ENCODE measurements at places on chromosomes 12 and 14. TPM values are rescaled to one million over a fixed set of nuclear protein-coding genes. Genes with fewer than 3 reads are reported as not detected.
A peak's percentile ranks its signal among the peaks of the same experiment; 100 is the strongest.

Gene KCNMB4
- total RNA-seq: 0.84 TPM

Gene NID2
- 23.3 TPM for total RNA-seq

Gene RNF212B
- 0.51 TPM for total RNA-seq

Gene APAF1
- 11.6 TPM for total RNA-seq

Gene SSTR1
- total RNA-seq: 3.2 TPM

Gene CLECL1
- total RNA-seq: 0.42 TPM

Gene TC2N
- total RNA-seq: 1.9 TPM

Gene FAM181A
- not detected for total RNA-seq

Gene TPPP2
- total RNA-seq: 1.6 TPM

Gene SLC7A7
- 14.3 TPM for total RNA-seq

Gene OR5AU1
- total RNA-seq: not detected

Gene NEUROD4
- not detected for total RNA-seq

Gene DUSP16
- total RNA-seq: 56.4 TPM

Gene MYH6
- total RNA-seq: 0.05 TPM

Gene ERBB3
- 69.0 TPM for total RNA-seq

GRCh38 chr14:83632375-83632774 lies 1897.6 kb upstream of the FLRT2 start:
- H3K27me3 ChIP-seq: no peaks in the 10 kb centered on the region
- no peak for DNase-seq
- H3K27ac ChIP-seq: no peak overlapping the region
- H3K4me1 ChIP-seq: no peaks in the 10 kb centered on the region

DNA sequence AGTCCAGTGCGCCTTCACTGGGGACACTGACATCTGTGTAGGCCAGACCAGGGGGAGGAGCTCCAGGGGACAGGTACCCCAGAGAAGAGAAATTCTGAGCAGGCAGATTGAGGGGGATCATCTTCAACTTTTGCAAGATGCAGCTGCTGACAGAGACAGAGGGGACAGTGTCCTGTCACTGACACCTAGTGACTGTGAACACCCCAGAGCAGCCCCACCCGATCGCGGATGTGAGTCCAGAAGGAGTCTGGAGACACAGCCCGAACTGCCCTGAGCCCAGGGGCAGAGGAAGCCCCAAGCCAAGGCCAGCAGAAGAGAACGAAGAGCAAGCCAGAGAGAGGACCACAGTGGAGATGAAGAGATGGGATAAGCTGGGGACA lies 21.7 kb upstream of the LRTM2 start:
- H3K4me1 ChIP-seq: peaks cover 16% of the 10 kb centered on the region
- no peak overlapping the region for H3K4me3 ChIP-seq
- H3K27ac ChIP-seq: no peak overlapping the region

DNA sequence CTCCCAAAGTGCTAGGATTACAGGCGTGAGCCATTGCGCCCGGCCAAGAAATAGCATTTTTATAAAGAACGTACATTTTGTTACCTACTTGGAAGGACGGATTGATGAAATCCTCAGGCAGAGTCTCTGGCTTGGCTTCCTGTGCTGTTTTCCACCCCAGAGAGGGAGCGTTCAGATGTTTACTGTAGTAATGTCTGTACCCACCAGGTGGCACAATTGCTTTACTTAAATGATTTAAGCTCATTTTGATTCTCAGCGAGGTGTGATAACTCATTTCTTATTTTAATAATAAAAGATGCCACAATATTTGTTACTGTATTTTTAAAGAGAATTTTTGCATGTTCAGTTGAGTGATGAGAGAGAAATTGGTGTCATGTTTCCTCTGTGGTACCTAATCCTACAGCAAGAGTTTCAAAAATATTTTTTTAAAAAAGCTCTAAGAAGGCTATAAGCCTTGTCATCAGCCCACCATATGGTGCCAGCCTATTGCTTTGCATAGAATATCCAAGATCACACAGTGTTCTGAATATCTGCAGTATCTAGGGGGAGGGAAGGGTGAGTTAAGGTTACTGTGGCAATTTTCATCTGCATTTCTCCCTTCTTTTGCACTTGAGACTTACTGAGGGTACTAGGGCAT lies 82.6 kb upstream of the TRAF3 start:
- no peaks in the 10 kb centered on the region for H3K4me1 ChIP-seq
- H3K27me3 ChIP-seq: no peaks in the 10 kb centered on the region
- no peak overlapping the region for H3K27ac ChIP-seq
- H3K4me3 ChIP-seq: no peak overlapping the region
- peak; percentile 62 for DNase-seq

- no peaks in the 10 kb centered on the region for H3K36me3 ChIP-seq
- H3K27me3 ChIP-seq: no peaks in the 10 kb centered on the region
- no peak overlapping the region for H3K4me3 ChIP-seq
- H3K27ac ChIP-seq: no peak overlapping the region
- no peak for DNase-seq
These were observed 6.8 kb upstream of the PPP1R13B start for GRCh38 chr14:103854017-103854808.

GRCh38 chr12:30739020-30739419 lies 15.7 kb downstream of the CAPRIN2 start:
- H3K4me1 ChIP-seq: no peaks in the 10 kb centered on the region
- H3K4me3 ChIP-seq: no peak overlapping the region
- H3K27ac ChIP-seq: no peak overlapping the region
- H3K36me3 ChIP-seq: peaks cover 2% of the 10 kb centered on the region

DNA sequence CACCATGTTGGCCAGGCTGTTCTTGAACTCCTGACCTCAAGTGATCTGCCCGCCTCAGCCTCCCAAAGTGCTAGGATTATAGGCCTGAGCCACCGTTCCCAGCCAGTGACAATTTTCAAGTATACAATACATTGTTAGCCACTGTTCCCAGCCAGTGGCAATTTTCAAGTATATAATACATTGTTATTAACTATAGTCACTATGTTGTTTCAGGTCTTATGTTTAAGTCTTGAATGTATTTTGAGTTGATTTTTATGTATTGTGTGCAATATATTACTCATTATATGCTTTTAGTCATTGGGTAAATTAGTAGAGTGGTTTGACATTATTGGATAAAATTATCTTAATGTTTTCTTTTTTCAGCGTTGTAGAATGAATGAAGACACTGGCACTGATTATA lies 13.0 kb upstream of the ZNF410 start:
- no peaks in the 10 kb centered on the region for H3K4me1 ChIP-seq
- no peak overlapping the region for H3K4me3 ChIP-seq
- peaks cover 9% of the 10 kb centered on the region for H3K36me3 ChIP-seq
- no peak overlapping the region for H3K27ac ChIP-seq
- DNase-seq: no peak

- no peaks in the 10 kb centered on the region for H3K4me1 ChIP-seq
- no peaks in the 10 kb centered on the region for H3K36me3 ChIP-seq
These were observed 253.6 kb downstream of the ZFP36L1 start for GRCh38 chr14:68539241-68539737.

GRCh38 chr14:95235351-95235750 lies 78.0 kb upstream of the DICER1 start:
- no peaks in the 10 kb centered on the region for H3K36me3 ChIP-seq
- no peak overlapping the region for H3K4me3 ChIP-seq
- no peak for DNase-seq

- H3K36me3 ChIP-seq: no peaks in the 10 kb centered on the region
- H3K27me3 ChIP-seq: no peaks in the 10 kb centered on the region
- H3K27ac ChIP-seq: peak overlapping the region; percentile 43
- peaks cover 8% of the 10 kb centered on the region for H3K4me1 ChIP-seq
These were observed 36.2 kb downstream of the SYNE3 start for GRCh38 chr14:95480109-95480886.

GRCh38 chr12:57047981-57048380 lies 1.9 kb downstream of the MYO1A start:
- H3K36me3 ChIP-seq: no peaks in the 10 kb centered on the region
- no peaks in the 10 kb centered on the region for H3K27me3 ChIP-seq
- no peak for DNase-seq
- H3K4me3 ChIP-seq: no peak overlapping the region
- H3K27ac ChIP-seq: no peak overlapping the region

DNA sequence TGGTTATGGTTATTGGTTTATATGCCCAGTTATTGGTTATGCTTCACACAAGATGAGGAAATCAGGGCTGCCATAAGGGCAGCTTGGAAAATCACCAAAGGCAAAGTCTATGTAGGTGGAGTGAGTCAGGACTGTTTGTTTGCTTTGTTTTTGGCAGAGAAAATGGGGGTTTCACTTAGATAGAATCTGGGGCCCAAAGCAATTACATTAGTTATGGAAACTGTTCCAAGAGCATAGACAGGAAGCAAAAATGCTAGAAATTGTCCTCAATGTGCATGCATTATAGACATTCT lies 2.2 kb downstream of the VAMP1 start:
- peaks cover 30% of the 10 kb centered on the region for H3K4me1 ChIP-seq
- H3K27ac ChIP-seq: peak overlapping the region; percentile 36
- no peak for DNase-seq
- H3K27me3 ChIP-seq: no peaks in the 10 kb centered on the region
- peaks cover 16% of the 10 kb centered on the region for H3K36me3 ChIP-seq
